Activated T-cell treated with anti-CD3 and anti-CD28 coated beads for 24 hours (primary cell): ENCODE measurements at places on chromosomes 7 and 10.

GRCh38 chr7:3106361-3106826 lies 62.7 kb upstream of the CARD11 start:
- no peak for DNase-seq

DNA sequence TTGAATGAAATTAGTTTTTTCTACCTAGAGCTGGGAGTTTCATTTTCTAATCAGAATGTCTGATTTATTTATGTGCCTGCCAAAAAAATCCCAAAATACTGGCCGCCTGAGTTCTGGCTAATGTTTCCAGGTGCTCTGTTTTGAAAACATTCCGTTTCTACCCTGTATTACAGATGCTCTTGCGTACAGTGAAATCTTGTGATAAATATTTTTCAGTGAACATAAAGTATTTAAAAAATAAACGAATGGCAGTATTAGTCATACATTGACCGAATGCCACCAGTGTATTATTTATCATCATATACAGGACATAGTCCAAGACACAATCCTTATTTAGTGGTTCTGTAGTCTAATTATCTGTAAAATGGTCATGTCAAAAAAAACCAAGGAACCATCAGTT lies 102.8 kb downstream of the KAT6B start:
- no peak for DNase-seq

DNA sequence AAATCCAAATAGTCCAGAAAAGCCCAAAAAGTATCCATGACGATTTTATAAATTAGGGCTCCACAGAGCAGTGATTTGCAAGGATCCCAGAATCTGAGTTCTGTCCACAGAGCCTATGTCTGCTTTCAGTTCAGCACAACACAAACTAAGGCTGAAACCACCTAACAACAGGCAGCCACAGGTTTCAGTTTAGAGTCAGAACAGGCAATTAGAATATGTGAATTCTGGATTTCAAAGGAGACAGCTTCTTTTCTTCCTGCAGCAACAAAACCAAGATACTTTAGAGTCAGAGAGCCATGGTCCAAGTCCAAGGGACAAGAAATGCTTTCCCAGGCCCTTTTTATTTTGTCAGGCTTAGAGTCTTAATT lies 23.6 kb downstream of the IFIT3 start:
- DNase-seq: no peak

DNA sequence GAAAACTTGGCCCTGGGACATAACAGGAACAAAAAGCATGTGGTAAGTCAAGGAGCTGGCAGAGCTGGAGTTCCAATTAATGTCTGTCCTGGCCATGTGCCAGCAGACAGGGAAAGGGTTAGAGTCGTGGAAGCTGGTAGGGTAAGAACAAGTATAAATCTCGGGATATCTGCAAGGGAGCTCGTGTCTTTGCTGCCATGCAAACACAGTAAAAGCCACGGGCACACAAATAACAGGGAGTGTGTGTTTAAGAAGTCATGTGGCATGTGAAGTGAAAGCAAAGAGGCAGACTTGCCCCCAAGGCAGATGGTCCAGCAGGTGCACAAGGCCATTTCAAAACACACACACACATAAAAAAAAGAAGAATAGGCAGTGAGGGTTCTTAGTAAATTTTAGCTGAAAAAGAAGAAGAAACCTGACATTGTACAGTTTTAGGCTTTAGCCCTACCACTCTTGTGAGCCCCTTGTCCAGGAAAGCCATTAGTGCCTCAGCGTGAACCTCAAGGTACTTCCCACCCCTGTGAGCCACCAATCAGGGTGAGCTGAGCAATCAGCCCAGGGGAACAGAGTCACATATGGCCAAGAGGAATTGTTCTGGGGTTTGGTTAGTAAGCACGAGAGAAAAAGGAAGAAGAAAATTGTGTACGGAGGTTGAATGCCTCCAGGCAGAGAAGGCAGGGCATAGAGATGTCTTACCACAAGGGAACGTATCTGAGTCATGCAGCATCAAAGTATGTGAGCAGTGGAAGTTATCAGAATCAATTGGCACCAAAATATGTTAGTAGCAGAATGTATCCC lies 32.8 kb upstream of the ARHGAP12 start:
- no peak for DNase-seq

- DNase-seq: peak; percentile 48
Observed at GRCh38 chr10:75294866-75295701, 59.3 kb upstream of the COMTD1 start.

- DNase-seq: no peak
Observed at GRCh38 chr7:19397911-19398310, 252.7 kb upstream of the FERD3L start.

DNA sequence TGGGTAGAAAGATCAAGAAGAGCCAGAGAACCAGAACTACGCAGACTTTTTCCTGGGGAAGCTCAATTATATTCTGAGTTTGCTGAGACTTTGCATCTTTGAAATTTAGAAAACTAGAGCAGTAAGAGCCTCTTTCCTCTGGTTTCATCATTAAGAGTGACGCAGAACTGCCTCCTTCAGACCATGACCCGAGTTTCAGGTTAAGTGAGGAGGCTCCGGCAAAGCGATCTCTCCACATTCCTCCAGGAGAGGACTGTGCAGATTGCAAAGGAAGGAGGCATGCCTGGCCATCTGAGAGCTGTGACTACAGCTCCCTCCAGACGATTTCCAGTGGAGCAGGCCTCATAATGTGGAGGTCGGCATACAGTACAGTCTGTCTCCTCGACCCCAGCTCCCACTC lies 115.8 kb upstream of the LANCL2 start:
- no peak for DNase-seq

DNA sequence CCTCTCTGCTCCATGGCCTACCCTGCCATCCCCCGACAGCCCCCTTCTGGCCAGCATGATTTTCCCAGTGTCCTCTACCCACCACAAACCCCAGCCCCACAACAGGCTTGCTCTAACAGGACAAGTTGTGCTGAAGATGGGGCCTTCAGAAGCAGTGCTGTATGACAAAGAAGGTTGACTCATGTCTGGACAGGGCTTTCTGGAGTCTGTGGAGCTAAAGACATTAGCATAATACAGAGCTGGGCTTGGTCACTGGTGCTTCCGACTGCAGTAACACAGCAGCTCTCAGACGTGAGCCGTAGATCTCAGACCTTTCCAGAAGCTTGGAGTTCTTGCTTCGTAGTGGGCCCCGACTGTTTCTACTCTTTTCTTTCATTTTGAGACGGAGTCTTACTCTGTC lies 100.5 kb downstream of the GTF2IRD1 start:
- no peak for DNase-seq

DNA sequence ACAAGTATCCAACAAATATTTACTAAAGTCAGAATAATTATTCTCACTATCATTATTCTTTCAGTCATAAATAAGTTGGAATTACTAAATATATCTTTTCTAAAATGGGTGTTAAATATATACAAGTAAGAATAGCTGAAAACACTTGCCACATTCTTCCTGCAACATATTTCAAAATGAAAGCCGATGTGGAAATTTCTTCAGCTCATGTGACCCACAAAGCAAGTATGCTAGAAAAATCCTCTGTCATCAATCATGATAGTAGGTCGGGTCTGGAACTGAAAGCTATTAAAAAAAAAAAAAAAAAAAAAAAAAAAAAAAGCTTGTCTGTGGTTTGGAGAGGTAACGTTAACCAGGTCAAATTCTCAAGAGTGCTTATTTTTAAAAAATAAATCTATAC lies 344.7 kb downstream of the NEBL start:
- DNase-seq: no peak

DNA sequence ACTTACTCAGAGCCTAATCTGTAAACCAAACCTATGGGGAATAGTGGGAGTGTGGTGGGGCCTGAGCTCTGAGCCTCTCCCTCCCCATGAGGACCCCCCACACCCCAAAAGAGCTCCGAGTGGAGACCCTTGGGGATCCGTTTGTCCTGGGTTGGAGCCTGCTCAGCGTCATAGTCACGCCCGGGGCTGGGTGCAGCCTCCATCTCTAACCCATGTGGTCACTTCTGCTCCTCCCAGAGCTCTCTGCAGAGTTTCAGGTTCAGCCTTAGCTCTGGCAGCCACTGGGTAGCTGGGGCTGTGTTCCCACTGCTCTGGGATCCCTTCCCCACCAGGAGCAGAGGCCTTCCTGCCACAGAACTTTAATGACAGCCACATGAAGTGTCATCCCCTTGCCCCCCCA lies 25.9 kb downstream of the PFKFB3 start:
- no peak for DNase-seq

- no peak for DNase-seq
Observed at GRCh38 chr7:27151931-27152815, at the start of gene HOXA3. Gene HOXA3, minus strand, starts transcription at chr7:27152583. Its CDS starts 41,943 bp downstream, at chr7:27110640.

GRCh38 chr7:111292026-111292470 lies 201.1 kb downstream of the LRRN3 start:
- no peak for DNase-seq

GRCh38 chr7:91835826-91836368 lies 44.6 kb downstream of the MTERF1 start:
- DNase-seq: no peak

DNA sequence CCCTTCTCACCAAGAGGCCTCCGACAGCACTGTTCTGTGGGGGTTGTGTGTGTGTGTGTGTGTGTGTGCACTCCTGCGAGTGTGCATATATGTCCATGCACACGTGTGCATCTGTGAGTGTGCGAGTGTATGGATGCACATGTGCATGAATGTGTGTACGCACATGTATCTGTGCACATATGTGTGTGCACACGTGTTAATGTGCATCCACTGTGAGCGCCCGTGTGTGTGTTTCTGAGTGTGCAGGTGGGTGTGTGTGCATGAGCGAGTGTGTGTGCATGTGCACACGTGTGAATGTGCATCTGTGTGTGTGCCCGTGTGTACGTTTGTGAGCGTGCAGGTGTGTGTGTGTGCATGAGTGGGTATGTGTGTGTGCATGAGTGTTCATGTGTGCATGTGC lies 48.5 kb upstream of the FOXL3 start:
- no peak for DNase-seq

DNA sequence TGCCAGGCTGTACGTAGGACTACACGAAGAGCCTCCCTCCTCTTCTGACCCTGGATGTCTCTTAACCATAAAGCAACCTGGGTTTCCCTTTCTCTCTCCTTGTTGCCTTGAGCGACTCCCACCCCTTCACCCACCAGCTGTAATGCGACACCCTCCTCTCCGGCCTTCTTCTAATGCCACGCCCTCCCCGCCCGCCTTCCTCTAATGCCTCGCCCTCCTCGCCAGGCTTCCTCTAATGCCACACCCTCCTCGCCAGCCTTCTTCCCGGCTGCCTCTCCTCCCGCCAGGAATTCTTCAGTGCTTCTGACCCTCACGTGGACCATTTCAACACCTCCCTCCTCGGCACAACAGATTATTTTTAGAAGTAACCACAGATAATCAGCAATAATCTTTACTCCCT lies 348.5 kb upstream of the SHH start:
- DNase-seq: no peak

- DNase-seq: no peak
Observed at GRCh38 chr7:116395141-116395791, 104.3 kb upstream of the CAV2 start.

DNA sequence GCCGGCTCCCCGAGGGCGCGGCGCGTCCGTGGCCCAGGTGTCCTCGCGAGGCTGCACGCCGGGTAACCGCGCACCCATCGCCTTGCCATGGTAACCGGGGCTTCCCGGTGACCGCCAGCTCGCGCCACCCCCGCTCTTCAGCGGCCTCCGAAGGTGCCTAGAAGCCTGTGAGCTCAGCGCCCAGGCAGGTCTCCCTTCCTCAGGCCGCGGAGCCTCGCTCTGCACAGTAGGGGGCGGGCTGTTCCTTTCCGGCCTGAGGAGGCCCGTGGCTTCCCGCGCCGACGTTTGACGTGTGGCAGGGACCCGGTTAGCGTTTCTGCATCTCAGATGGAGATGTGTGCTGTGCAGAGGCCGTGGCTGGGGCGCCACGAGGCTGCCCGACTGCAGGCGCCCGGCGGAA lies 117.1 kb downstream of the DYNC2I1 start:
- peak; percentile 48 for DNase-seq
